ENCODE measurements at places on chromosomes 7 and 10. TPM values are rescaled to one million over a fixed set of nuclear protein-coding genes. Genes with fewer than 3 reads are reported as not detected.

Gene PCDH15
- not detected for total RNA-seq

Gene SHTN1
- 3.1 TPM for total RNA-seq

Gene GPRIN2
- total RNA-seq, result 0.53 TPM

Gene DNAJC12
- 0.26 TPM for total RNA-seq

Gene ASCC1
- 22.4 TPM for total RNA-seq

Gene SOSTDC1
- total RNA-seq, result not detected

Gene ADAMTS14
- total RNA-seq, result 0.26 TPM

Gene HOXA2
- not detected for total RNA-seq

Gene SMKR1
- 1.3 TPM for total RNA-seq

Gene AOC1
- under 0.01 TPM for total RNA-seq

Gene PRLHR
- not detected for total RNA-seq

Gene WAC
- total RNA-seq, result 56.5 TPM

Gene BHLHA15
- total RNA-seq, result 2.3 TPM

Gene AP3M1
- 16.3 TPM for total RNA-seq

Gene GNGT1
- total RNA-seq, result not detected

Gene PPP1R17
- not detected for total RNA-seq

Gene PLEKHS1
- total RNA-seq, result not detected

Gene UNC5B
- total RNA-seq, result 36.6 TPM

Gene RHEB
- 68.7 TPM for total RNA-seq

Gene DYDC2
- total RNA-seq, result not detected

Gene NEUROG3
- not detected for total RNA-seq

Gene FKBP9
- total RNA-seq, result 571 TPM

Gene MYOZ1
- total RNA-seq, result not detected

Gene OR2A12
- total RNA-seq, result not detected

Gene CRPPA
- total RNA-seq, result 0.26 TPM

Gene ANKRD1
- not detected for total RNA-seq

Gene ZNF503
- total RNA-seq, result 2.6 TPM
